ENCODE measurements at places on chromosomes 7 and 10. TPM values are rescaled to one million over a fixed set of nuclear protein-coding genes. Genes with fewer than 3 reads are reported as not detected.
A peak's percentile ranks its signal among the peaks of the same experiment; 100 is the strongest.

- DNase-seq, result no peak
Measured at GRCh38 chr10:130968964-130969363, 342.6 kb downstream of the TCERG1L start.

DNA sequence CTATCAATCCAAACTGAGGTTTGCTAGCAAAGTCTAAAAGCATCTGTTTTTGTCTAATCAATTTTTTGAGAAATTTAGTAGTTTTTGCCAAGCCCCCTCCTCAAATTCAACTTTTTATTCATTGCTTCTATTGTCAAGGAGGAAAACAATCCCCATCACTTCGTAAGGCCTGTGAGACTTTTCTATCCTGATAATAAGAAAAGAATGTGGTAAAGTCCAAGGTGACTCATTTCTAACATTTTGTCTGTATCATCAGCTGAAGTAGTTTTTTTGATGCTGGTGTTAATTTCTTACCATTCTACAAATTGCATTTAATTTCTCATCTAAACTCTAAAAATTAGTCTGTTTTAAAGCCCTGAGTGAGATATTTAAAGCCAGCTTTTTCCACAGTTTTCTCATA, 11.7 kb downstream of the ANK3 start:
- DNase-seq, result no peak

GRCh38 chr10:23512355-23513058, 73.6 kb downstream of the OTUD1 start:
- no peak for DNase-seq

- no peak for DNase-seq
Measured at GRCh38 chr10:7942316-7942715, 112.2 kb upstream of the GATA3 start.

GRCh38 chr10:69317626-69318105, 39.4 kb downstream of the HK1 start:
- peak; percentile 36 for DNase-seq

- DNase-seq, result no peak
Measured at GRCh38 chr10:78846760-78847159, 222.0 kb upstream of the ZMIZ1 start.

- no peak for DNase-seq
Measured at GRCh38 chr10:88472540-88472939, 110.6 kb downstream of the RNLS start.

Gene MACROH2A2
- total RNA-seq, result 22.1 TPM

Data from colonic mucosa (tissue), 4 donors.